H7 (cell line): ENCODE measurements at places on chromosomes 11 and 22. TPM values are rescaled to one million over a fixed set of nuclear protein-coding genes. Genes with fewer than 3 reads are reported as not detected.

The MMP27 gene
- total RNA-seq: not detected in 2 replicates

The C11orf98 gene
- total RNA-seq: 107 and 136 TPM in 2 replicates

- peak; percentile 16 for DNase-seq
Measured at GRCh38 chr11:81707881-81708280, 1025.8 kb downstream of the FAM181B start.

GRCh38 chr11:7486098-7486780 is 933 bp downstream of the OLFML1 start:
- no peak for DNase-seq

DNA sequence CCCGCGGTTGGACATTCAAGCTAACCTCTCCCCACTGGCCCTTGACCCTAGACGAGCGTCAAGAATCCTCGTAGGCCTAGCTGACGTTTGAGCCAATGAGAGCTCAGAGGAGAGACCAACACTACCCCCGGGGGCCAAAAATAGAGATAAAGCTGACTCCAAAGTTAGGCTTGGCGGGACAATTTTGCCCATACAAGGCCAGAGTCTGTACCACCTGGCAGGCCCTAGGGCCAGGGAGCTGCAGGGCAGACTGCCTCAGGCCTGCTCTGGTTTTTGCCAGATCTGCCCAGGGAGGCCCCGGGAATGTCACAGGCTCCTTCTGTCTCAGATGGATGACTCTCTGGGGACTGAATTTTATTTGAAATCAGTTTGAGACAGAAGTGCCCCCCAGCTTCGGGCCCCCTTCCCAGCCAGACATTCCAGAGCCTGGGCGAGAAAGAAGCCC is 40.8 kb upstream of the ACCSL start:
- peak; percentile 15 for DNase-seq

DNA sequence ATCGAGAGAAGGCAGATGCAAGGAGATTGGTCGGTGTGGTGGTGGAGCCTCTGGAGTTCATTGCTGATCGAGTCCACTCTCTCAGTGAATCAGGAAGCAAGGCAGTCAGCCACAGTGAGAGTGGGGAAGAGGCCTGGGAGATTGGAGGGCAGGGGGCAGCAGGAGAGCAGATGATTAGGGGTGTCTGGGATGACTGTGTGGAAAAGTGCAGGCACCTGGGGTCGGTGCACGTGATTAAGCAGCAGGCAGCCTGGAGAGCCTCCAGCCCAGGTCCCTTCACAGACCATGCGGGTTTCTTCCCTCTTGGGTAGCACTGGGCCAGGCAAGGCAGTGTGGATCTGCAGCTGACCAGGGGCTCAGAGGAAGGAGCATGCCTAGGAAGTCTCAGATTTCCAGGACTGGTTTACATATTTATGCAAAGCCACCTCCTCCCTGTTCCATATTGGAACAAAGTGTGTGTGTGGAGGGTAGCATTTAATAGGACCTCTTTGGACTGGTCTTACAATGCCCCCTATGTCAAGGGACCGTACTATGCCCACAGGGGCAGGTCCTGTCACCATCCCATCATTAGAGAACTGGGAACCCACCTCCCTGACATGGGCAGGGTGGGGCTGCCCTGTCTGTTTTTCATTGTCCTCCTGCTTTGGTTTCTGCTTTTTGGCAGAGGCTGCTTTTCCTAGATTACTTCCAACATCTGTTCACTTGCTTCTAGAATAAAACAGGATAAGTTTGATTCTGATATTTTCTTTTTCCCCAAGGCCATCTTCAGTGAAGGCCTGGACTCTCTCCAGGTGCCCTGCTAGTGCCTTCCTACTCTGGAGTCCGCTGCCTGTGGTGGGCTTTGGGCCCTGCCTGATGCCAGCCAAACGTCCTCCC is 14.0 kb upstream of the GDPD5 start:
- DNase-seq: no peak

- no peak for DNase-seq
Measured at GRCh38 chr11:68269414-68270081, 2.2 kb downstream of the C11orf24 start.

GRCh38 chr11:70082829-70083228 is 4.7 kb downstream of the ANO1 start:
- peak; percentile 72 for DNase-seq

DNA sequence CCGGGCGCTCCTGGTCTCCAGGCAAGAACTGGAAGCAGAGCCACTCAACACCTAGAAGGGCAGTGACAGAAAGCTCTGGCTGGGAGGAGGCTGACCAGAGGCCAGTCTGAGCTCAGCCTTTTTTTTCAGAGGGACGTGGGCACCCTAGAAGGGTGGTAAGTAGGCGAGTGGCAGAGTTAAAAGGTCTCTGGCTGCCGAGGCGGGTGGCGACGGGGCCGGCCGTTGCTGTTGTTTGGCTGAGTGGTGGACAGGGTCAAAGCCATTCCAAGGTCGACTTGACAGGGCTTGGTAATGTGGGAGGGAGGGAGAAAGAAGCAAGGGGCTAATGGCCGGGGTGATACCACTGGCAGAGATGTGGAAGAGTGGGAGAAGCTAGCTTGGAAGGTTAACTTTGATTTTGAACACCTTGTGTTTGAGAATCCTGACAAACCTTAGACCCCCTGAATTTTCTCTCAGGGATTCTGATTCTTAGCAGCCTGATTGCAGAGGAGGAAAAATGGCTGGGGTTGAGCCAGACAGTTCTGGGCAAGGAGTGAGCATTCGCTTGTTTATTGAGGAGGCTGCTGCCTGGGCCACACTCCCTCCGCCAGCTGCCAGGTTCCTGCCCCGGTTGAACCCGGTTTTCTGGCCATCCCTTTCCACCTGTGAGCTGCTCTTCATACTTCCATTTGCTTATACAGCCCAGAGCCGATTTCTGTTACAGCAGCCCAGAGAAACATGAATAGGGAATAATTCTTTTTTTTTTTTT is 868 bp upstream of the SYCE3 start:
- DNase-seq: peak; percentile 70

GRCh38 chr11:72265951-72266350 is 22.0 kb upstream of the PHOX2A start:
- no peak for DNase-seq

DNA sequence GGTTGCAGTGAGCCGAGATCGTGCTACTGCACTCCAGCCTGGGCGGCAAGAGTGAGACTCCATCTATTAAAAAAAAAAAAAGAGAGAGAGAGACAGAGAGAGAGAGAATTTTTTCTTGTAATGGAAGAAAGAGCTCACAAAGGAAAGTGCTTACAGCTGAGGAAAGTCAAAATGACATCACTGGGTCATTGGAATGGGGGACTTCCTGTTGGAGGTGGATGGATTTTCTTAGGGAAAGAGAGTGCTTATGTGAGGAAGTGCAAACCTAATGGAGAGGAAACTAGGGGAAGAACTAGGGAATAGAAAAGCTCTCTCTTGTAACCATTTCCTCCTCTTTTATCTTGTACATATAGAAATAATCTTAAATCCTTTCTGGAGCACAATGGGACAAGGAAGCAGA is 6.3 kb upstream of the PIWIL4 start:
- no peak for DNase-seq

The BTG4 gene
- total RNA-seq: not detected in 2 replicates

DNA sequence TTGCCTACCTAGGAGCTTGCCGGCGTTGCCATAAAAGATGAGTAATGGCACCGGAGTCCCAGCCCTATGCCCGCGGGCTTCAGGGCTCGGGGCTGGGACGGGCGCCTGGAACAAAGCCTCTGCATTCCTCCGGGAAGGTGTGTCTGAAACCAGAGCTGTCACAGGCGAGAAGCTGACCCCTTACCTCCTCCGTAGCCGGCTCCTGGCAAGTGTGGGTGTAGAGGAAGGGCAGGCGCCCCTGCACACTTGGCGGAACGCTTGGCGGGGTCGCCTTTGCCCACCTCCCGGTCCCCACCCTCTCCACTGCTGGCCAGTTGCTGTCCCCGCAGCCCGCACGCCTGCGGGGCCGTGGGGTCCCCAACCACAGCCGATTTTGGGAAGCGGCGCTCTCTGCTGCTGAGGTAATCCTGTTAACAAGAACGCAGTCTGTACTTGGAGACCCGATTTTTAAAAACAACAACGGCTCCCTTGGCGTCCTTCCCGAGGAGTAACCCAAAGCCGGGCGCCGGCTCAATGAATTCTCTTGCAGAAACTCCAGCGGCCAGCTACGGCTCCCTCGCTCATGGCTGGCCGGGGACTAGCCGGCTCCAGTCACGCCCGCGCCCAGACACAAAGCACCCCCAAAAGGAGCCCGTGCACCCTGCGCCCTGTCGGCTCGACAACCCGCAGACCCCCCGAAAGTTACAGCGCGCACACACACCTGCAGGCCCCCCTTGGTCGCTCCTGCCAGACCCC is 89.2 kb downstream of the PLEKHA7 start:
- peak; percentile 87 for DNase-seq

The MYRF gene
- 3.6 and 4.2 TPM in 2 replicates for total RNA-seq

GRCh38 chr22:24550028-24550901 is 4.7 kb downstream of the GUCD1 start:
- no peak for DNase-seq

- DNase-seq: peak; percentile 91
Measured at GRCh38 chr11:101914738-101915426, at the start of gene CEP126. Gene CEP126 (plus strand): TSS chr11:101915010. CDS start chr11:101915285, 275 bp downstream.

The DDTL gene
- total RNA-seq: 3.5 and 4.2 TPM in 2 replicates

The OR51B4 gene
- not detected in 2 replicates for total RNA-seq

DNA sequence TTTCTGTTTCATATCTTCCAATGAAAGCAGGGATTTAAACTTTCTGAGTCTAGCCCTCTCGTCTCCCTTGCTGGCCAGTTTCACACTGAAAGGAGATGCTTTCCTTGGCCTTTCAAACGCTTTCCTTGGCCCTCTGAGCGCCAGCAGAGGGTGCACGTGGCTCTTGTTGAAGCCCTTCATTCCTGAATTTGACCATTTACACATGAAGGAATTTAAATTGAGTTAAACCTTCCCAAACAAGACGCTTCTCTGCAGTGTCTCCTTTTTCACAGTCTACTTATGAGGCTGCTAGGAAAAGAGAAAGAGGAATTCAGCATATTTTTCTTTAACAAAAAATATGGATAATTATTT is 21.6 kb downstream of the NNMT start:
- peak; percentile 54 for DNase-seq

GRCh38 chr11:13552784-13553183 is 57.0 kb upstream of the PTH start:
- DNase-seq: no peak

- DNase-seq: no peak
Measured at GRCh38 chr11:121886996-121887395, 229.0 kb downstream of the BLID start.

DNA sequence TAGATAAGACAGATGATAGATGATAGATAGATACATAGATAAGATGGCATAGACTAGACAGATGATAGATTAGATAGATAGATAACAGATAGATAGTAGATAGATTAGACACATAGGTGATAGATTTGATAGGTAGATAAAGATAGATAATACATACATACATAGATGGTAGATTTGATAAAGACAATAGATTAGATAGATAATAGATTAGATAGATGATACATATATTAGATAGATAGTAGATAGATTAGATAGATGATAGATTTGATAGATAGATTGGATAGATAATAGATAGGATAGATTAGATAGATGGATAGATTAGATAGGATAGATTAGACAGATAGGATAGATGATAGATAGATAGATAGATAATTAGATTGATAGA is 327.6 kb downstream of the BRD1 start:
- DNase-seq: no peak

DNA sequence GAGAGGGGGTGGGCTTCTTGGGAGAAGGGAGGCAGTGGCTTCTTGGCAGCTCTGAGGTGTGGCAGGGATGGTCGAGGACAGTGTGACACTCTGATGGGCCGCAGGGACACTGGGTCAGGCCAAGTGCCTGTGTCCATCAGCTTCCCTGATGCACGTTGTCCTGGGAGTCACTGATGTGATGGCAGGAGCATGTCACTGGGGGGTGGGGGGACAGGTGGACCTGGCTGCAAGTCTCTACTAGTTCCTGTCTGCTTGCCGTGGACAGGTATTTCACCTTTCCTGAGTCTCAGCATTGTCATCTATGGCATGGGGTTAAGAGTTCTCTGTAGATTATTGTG is 592.9 kb downstream of the TBC1D22A start:
- no peak for DNase-seq

- no peak for DNase-seq
Measured at GRCh38 chr11:34448223-34448994, 9.7 kb downstream of the CAT start.

GRCh38 chr11:131940126-131940525 is 569.7 kb downstream of the NTM start:
- no peak for DNase-seq

DNA sequence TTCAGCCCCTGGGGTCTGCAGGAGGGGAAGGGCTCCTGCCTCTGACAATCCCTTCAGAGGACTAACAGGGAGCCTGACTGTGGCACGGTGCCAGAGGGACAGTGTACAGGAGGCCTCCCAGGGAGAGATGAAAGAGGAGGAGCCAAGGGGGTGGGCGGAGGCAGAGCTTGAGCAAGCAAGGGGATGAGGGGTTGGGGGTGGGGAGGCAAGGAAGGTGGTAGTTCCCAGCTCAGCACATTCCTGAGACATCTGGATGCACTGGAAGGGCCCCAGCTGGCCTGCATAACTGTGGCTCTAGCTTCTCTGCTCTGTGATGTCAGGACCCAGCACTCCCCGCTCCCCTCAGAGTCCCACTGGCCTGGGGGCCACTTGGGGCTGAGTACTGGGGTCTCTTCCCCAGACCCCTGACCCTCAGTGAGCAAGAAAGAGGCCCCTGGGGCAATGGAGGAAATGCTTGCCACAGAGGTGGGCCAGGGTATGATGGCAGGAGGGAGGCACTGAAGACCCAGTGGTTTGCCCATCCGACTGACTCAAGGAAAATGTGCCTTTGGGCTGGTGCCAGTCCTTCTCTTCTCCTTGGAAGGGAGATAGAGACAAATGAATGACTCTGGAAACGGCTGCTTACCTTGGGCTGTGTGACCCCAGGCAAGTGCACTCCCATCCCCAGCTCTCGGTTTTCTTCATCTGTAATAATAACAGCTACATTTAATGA is 13.3 kb downstream of the CREB3L1 start:
- peak; percentile 95 for DNase-seq

- DNase-seq: peak; percentile 65
Measured at GRCh38 chr11:125146232-125146631, 18.3 kb upstream of the PKNOX2 start.

DNA sequence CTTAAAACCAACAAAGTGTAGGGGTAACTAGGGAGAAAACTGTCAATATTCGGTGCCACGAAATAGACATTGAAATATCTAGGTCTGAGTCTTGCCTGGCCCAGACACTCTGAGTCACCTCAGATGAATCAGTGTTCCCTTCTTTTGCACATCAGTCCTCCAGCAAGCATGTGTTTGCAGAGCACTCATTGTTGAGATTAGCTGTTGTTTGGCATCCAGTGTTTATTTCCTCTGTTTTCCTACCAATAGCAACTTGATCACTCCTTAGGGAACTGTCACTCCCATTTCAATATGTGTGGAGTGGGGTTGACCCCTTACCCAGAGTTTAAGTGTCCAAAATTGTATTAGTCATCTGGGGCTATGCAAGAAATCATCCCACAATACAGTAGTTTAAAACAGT is 4.7 kb upstream of the ASCC2 start:
- no peak for DNase-seq

The SYT13 gene
- total RNA-seq: 6.1 and 9.6 TPM in 2 replicates

DNA sequence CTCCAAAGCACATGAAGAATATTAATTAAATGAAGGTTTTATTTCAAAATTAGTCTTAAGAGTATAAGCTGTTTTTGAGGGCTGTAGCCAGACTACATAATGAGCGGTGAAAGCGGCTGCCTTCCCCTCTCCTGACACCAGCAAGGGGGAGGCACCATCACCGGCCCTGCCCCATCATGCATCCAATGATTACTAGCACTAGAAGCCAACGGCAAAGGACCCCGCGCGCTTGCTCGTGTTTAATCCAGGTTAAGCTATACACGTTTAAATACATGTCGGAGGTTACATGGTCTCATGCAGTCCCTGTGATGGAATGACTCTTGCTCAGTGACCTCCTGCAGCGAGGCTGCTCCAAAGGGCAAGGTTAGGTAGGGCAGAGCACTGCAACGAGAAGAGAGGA is 50.3 kb downstream of the FEZ1 start:
- no peak for DNase-seq
